T-helper 9 cell (primary cell): ENCODE measurements at places on chromosomes 2 and 18.

- no peak for DNase-seq
Measured at GRCh38 chr2:239910851-239911640, 114.1 kb downstream of the NDUFA10 start.

GRCh38 chr18:23752796-23753195, 63.5 kb downstream of the LAMA3 start:
- no peak for DNase-seq

DNA sequence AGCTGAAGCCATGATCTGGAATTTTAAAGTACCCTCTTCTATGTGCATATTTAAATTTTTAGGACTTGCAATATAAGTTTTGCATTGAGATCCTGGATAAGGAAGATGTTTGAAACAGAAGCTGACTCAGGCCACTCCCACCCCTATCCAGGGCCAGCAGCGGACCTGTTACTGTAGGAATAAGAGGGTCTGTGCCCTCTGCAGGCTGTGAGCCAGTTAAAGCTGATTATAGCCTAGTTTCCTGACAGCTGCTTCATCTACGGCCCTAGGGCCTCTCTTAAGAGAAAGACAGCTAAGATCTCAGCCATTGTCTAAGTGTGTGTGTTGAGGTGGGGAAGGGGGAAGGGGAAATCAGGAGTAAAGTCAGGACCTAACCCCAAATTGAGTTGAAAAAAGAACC, 234.0 kb downstream of the HAUS1 start:
- DNase-seq, result no peak

- DNase-seq, result no peak
Measured at GRCh38 chr2:239626961-239627592, 226.3 kb upstream of the HDAC4 start.

GRCh38 chr18:61466736-61467135, 133.5 kb downstream of the CDH20 start:
- no peak for DNase-seq

- DNase-seq, result peak; percentile 24
Measured at GRCh38 chr2:136384531-136385303, 266.8 kb upstream of the CXCR4 start.
